ENCODE measurements at places on chromosomes 13 and 19. TPM values are rescaled to one million over a fixed set of nuclear protein-coding genes. Genes with fewer than 3 reads are reported as not detected.

DNA sequence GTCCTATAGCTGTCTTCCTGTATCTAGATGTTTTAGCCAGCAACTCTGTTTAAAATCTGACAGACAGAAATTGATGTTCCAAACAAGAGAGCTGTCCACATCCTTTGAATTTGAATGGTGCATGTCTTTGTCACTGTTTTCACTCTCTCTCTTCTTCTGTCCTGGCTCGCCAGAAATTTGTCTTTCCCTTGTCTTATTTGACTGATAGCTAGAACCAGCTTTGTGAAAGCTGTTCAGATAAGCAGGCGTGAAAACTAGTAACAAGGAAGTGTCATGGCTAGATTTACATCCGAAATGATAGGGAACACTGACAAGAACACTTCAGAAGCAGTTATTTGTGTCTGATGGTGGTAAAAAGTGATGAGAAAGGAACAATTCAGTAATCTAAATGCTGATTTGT lies 354.9 kb upstream of the SLITRK1 start:
- no peak for DNase-seq

- DNase-seq, result no peak
Observed at GRCh38 chr19:41792513-41793413, 3.6 kb upstream of the CEACAM3 start.

APC2 gene
- polyA plus RNA-seq, result 1.1 TPM

GRCh38 chr13:60397704-60398378 lies 821 bp downstream of the TDRD3 start:
- DNase-seq, result peak; percentile 73

GRCh38 chr13:109110159-109110558 lies 480.7 kb downstream of the MYO16 start:
- DNase-seq, result no peak

DNA sequence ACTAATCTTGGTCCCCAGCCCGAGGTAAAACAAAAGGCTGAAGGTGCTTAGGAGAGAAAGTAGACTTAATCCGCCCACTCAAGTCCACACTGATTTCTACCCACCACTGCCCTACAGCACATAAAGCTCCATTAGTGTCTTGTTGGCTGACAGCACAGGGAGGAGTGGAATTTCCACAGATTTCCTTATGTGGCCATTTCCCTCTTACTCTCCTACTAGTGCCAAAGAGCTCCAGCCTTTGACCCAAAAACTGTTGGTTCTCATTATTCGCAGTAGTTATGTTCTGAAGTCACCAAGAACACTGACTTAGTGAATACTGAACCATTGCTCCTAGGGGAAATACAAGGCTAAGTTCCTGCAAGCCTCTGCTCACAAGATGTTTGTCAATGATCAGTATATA lies 61.2 kb downstream of the RAB20 start:
- DNase-seq, result no peak

DNA sequence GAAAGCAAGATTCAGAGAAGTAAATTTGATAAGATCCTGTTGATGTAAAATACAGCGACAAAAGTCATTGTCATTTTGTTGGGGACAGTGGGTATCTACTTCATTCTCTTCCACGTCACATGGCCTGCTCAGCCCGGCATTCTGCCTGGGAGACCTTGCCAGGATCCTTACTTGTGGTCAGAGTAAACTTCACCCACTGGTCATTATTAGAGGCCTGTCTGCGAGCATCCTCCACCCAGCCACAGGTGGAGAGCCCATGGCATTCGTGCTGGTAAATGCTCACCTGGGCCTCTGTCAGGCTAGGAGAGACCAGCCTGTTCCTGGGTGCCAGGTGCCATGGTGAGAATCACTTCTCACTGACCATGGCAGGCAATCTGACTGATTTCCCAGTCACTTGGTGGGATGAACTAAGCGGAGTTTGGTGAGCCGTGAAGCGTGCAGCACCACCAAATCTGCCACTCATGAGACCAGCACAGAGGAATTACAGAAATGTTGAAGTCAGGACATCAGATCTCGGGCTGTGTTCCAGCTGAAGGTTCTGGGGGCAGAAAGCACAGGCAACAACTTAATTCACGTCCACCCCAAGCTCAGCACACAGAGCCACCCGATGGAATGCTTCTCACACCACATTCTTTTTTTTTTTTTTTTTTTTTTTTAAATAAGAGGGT lies 107.0 kb downstream of the SIPA1L3 start:
- DNase-seq, result no peak

DNA sequence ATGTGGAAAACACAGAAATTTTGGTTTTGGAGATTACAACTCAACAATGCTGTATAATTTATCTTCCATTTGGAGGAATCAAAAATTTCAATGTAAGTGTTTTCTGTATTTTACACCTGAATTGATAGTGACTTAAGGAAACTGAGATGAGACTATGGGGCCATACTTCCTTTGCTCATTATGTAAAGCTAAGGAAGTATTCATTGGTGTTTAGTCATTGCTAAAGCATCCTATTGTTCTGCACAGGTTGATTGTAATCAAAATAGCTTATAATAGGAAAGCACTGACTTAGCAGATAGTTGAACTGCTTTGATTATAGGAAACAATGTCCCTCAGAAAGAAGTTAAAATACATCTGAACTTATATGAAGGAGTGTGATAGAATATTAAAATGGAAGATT lies 244.4 kb upstream of the SLITRK5 start:
- DNase-seq, result no peak

- no peak for DNase-seq
Observed at GRCh38 chr19:46107371-46107770, 17.1 kb downstream of the IGFL3 start.

DNA sequence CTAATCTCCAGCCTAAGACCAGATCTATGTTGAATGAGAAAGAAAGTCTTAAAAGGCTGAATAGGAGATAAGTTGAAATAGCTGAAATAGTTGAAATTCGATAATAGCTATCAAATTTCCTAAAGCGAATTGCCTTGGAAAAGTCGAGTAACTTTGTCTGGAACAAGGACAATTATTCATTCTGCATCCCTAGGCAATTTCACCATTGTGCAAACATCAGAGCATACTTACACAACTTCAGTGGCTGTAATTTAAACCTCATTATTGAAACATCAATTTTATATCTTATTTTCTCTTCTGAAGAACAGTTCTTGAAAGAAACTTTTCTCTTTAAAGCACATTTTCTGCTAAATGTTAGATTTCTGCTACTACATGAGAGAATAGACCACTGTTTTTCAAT lies 13.6 kb downstream of the TNFSF13B start:
- no peak for DNase-seq

- DNase-seq, result no peak
Observed at GRCh38 chr13:112715715-112716460, 26.1 kb downstream of the ATP11A start.

ZNF816 gene
- polyA plus RNA-seq, result 7.3 TPM

- no peak for DNase-seq
Observed at GRCh38 chr13:59527500-59527899, 636.2 kb downstream of the DIAPH3 start.

DNA sequence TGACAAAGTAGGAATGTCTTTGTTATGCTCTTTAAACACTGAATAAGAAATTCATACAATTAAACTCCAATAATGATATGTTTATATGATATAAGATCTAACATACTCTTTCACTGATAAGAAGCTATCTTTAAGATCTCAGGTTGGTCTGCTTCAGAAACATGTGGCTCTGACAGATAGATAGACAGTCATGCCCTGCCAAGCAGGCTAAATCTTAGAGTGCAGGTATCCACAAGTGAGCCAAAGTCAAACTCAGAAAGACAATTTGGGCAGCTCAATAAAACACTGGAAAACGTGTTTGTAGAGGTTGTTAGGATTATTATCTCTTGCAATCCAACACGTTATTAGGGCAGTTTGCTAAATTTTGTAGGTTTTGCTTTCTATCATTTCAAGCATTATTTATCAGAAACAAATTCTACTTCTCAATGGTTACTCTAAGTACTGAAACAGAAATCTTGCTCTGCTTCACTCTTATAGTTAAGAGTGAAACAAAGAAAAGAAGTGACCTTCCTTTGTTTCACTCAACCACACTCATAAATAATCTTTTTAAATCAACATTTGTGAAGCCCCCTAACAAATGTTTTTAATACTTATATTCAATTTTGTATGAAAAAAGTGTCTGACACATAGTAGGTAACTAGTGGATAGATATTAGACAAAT lies 1255.6 kb downstream of the DIAPH3 start:
- no peak for DNase-seq

DNA sequence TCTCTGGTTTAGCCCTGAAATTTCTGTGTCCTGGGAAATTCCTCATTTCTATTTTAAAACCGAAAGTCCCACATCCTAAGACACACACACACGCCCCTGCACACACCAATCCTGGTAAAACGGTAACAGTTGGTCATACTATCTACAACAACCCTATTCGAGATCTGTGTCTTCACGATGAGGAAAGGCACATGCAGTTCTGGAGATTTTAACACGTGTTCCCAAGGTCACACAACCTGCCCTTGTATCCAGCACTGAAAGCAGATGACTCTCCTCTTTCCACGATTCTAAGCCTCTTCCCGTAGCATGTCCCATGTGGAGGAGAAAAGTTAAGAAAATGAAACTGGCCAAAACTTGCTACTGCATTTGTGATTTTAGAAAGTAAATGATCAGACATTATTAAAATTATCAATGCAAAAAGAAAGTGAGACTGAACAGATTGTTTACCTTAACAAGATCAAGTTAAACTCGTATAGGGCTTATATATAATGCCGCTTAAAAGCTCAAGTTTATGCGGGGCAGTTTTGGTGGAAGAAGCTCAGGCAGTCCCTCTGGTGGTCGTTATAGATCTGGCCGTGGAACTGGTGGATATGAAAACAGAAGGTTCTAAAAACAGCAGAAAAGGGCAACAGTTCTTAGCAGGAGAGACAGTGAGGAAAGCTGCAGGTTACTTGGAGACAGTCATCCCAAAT lies 32.7 kb downstream of the VSTM1 start:
- DNase-seq, result no peak

- DNase-seq, result no peak
Observed at GRCh38 chr13:33186861-33187291, 98.7 kb downstream of the STARD13 start.

GRCh38 chr13:89695343-89696257 lies 1651.9 kb upstream of the MIR17HG start:
- peak; percentile 16 for DNase-seq

GRCh38 chr13:77016251-77016812 lies 10.6 kb downstream of the FBXL3 start:
- no peak for DNase-seq

CD22 gene
- polyA plus RNA-seq, result 0.72 TPM

- DNase-seq, result no peak
Observed at GRCh38 chr13:51635137-51635878, 51.0 kb downstream of the WDFY2 start.

DNA sequence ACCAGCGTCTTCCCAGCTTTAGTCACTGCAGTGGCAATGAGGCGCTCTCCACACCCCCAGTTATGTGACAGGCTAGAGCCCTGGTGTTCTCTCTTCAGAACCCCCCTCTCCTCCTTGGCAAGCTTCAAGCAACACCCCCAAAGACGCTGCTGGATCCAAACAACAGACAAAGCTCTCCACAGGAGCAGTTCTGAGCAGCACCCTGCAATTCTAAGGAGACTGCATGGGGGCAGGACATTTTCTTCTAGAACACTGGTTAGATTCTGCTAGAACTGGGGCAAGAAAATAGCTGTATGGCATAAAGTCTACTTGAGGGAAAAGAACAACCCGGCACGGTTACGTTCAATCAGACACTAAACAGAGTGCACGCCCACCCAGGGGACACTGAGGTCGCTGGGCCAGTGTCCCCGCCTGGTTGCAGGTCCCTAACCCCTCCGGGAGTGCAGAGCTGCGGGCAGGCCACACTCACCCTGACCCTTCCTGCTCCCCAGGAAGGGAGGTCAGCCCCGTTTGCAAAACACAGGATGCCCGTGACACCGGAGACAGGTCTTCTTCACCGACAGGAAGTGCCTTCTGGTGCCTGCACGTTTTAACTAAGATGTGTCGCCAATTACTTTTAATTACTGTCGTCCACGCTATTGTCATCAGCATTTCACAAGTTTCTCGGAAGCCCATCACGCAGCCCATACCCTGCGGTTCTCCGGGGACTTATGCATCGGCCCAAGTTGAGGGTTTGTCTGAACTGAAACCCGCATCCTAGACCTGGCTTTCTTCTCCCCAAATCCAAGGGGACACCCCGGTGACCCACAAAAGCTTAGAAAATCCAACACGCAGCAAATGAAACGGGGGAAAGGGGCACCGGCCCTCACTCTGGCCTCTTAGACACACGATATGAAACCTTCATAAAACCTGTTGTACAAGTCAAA lies 943 bp downstream of the GJB6 start:
- DNase-seq, result no peak

PNMA8B gene
- polyA plus RNA-seq, result 3.0 TPM

SBK3 gene
- polyA plus RNA-seq, result 0.15 TPM

DNA sequence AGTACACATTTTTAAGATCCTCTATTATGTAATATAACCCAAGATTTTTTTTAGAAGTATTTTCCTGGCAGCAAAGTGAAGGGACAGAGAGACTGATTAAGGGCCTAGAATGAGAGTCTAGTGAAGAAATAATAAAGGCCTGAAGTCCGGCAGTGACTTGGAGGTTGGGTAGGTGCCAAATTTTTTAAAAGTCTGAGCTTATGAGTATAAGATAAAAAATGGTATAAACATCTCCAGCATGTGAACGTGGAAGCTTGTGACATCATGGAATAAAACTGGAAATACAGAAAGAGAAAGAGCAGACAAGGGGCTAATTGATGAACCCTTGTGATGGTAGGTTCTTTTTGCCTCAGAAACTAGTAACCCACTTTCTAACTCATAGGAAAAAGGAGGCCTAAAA lies 174.6 kb downstream of the SUCLA2 start:
- DNase-seq, result peak; percentile 2

GPR18 gene
- polyA plus RNA-seq, result 0.19 TPM

SMIM17 gene
- 1.3 TPM for polyA plus RNA-seq

DNA sequence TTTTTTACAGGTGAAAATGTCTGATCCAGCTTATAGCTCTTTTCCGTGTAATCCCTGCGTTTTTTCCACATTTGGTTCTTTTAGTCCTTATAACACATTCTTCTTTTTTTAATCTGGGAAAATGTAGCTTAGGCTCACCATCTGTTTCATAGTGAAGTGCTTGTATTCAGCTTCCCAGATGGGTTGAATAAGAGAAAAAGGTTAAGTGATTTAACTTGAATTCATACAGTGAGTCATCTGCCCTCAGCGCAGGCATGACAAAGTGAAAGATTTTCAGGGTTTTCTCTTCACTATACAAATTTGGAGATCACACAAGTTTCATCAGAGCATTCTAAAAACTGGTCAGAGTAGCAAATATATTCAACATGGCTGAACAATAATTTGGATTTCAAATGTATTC lies 224.8 kb downstream of the SPRY2 start:
- no peak for DNase-seq

CYP4F8 gene
- not detected for polyA plus RNA-seq

ATXN8OS gene
- 0.46 TPM for polyA plus RNA-seq

DNA sequence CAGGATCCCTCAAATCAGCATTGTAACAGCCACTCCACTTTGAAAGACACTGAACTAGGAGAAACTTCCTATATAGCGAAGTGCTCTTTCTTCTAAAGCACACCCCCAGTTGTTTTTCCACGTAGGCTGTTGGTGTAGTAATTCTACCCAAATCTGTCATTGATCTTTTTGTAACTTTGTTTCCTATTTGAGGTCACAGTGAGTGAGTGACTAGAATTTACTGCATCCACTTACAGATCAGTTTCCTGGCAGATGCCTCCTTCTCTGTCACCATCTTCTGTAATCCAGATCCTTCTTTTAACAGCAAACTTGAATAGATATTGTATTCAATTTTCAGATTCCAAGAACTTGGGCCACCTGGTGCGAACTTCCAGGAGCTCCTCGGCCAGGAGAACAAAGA lies 15.3 kb downstream of the ZAR1L start:
- no peak for DNase-seq

SLC17A7 gene
- 0.76 TPM for polyA plus RNA-seq
